ENCODE measurements at places on chromosomes 13 and 19.

DNA sequence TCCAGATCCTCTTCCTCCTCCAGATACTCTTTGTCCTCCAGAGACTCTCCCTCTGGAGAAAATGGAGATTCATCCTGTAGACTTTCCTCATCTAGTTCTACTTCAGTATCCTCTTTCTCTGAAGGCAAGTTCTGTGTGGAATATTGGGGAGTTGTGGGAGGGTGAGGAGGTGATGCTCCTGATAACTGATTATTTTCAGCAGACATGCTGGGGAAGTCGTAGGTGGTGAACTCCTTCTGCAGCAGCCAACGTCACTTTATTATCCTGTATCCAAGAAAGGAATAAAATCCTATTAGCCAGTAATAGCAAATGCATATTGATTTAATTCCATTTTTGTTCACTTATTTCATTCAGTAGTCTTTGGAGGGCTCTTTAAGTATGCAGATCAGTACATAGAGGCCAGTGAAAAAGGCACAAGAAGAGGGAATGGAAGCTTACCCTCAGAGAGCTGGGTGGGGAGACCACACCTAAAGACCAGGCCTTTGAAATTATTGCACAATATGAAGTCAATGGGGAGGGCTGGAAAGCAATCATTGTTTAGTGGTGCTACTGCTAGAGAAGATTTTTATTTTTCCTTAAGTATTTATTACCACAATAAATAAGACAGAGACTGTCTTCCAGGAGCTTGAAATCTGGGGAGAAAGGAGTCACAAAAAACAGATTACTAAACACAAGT, 18.6 kb downstream of the ERICH6B start:
- DNase-seq: no peak

GRCh38 chr19:47545061-47545948, 27.6 kb downstream of the ZNF541 start:
- DNase-seq: no peak

DNA sequence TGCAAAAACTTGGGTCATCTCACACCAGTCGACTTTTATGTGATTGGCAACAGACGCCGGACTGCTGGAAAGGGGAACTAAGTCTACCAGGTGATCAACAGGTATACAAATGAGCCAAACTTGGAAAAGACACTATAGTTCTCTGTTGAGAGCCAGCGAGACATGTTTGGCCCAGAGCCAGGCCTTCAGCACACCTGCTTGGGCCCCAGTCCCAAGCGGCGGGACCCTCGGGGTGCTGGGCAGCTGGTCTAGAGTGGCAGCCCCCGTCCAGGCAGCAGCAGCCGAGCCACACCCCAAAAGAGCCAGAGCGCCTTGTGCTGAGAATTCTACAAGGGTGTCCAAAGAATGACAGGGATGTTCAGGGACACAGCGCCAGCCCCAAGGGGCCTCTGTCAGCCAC, 28.0 kb downstream of the NAXD start:
- DNase-seq: no peak

GRCh38 chr19:47633517-47633916, 24.6 kb downstream of the BICRA start:
- DNase-seq: no peak

- DNase-seq: no peak
Observed at GRCh38 chr13:45479661-45480060, 14.9 kb downstream of the COG3 start.

- DNase-seq: no peak
Observed at GRCh38 chr19:9914001-9914314, 22.4 kb downstream of the OLFM2 start.

GRCh38 chr13:43171489-43171888, 148.1 kb downstream of the DNAJC15 start:
- DNase-seq: no peak

DNA sequence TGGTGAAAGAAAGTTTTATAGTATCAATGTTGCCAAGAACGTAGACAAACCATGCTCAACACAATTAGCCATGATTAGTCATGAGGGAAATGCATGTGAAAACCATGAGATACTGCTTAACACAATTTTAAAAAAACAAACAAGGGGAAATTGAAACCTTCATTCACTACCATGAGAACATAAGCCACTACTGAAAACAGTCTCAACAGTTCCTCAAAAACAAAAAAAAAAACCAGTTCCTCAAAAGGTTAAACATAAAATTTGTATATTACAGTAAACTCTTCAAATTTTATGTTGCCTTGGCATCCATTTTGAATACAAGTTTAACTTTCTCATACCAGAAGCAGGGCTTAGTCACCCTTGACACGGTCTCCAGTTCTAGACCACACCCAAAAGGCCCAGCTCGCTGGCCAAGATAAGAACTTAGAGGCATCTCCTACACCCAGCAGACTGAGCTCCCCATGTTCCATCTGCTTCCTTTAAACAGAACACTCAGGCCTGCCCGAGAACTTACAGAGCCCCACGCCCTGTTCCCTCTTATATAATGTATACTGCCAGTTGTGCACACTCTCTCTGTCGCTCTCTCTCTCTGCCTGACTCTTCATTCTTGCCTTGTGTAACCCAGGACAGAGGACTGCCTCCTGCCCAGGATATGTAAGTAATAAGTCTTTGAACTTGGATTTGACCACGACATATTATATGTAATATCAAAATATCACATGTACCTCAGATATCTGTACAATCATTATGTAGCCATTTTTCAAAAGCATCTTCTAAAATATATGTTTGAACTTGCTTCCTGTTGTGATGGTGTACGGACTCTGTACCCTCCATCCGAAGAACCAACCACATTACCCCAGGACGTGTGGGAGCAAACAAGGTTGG, 67.4 kb downstream of the STK24 start:
- DNase-seq: peak; percentile 66

DNA sequence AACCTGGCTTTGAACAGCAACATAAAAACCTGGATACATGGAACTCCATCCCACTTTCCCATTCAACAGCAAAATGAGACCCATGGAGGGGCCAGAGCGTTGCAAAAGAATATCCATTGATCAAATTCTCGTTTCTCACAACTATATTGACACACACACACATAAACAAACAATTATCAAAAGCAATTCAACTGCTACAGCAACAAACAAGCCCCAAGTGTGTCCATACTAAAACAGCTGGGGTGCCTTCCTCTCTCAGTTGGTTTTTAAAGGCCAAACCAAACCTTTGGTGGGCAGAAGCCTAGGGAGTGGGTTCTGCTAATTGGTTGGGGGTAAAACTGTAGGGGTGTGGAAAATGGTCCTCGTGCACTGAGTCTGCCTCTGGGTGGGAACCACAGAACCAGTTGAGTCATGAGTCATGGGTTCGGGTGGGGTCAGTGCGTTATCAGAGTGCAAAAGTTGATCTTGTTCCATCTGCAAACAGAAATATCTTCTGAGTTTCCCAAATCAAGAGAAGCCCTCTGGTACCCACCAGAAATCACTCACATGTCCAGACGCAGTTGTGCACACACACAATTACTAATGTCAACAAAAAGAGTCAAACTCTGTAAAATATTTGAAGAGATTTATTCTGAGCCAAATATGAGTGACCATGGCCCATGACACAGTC, 18.5 kb downstream of the GPR42 start:
- no peak for DNase-seq

- DNase-seq: no peak
Observed at GRCh38 chr13:47004027-47004426, 107.2 kb upstream of the HTR2A start.

- DNase-seq: no peak
Observed at GRCh38 chr13:65911546-65912193, 1318.5 kb downstream of the PCDH9 start.

GRCh38 chr13:63107179-63107943, 1691.7 kb upstream of the PCDH20 start:
- DNase-seq: no peak

DNA sequence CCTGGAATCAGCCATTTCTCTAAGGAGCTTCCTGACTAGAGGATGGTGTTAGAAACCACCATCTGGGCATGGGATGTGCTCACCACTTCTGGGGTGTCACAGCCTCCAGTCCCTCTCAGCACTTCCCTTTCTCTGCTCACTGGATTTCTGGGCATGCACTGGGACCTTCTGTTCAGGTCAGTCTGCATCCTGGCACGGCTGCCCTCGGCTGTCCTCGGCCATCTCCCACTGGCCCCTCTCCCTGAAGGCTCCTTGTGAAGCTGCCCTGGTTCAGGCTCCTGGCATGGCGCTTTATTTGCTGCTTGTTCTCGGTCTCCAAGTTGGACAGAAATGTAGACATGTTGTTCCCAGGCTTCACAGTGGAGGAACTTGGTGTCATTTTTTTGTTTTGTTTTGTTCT, 60.0 kb downstream of the TEX29 start:
- DNase-seq: no peak

DNA sequence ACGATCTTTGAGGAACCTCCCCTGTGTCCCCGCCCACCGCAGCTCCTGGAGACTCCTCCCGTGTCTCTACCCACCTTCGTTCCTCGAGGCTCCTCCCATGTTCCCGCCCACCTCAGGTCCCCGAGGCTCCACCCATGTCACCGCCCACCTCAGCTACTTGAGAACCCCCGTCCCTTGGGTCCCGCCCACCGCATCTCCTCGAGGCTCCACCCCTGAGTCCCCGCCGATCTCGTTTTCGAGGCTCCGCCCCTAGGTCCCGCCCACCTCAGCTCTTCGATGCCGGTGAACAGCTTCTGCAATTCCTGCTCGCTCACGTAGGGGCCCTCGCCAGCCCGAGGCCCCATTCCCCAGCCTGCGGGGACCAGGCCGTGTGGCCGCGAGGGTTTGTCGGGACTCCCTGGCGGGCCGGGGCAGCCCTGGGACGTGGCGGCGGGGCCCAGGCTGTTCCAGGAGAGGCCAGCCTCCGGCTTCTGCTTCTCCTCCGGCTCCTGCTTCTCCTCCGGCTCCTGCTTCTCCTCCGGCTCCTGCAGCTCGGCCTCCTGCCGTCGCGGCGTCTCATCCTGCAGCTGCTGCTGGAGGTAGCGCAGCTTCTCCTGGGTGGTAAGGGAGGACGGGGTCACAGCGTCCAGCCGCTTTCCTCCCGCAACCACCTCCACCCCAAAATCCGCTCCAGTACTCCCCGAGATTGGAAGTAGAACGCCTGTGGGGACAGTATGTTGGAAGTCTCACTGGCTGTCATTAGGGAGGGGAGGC, 16.7 kb downstream of the TSKS start:
- DNase-seq: peak; percentile 82

DNA sequence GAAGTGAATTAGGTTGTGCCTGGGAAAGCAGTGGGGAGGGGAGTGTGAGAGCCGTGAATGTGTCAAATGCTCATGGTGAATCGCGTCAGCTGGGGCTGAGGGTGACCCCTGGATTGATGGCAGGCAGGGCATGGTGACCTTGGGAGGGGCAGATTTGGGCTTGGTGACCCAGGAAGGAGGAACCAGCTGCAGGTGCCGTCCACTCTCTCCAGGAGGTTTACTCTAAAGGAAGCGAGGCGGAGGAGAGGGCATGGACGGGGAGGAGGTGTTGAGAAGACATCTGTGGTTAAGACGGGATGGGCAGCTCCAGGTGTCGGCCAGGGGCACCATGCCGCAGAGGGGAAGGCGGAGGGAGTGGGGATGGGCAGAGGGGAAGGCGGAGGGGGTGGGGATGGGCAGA, 28.7 kb downstream of the TMEM255B start:
- DNase-seq: no peak

GRCh38 chr13:75818179-75818967, 182.2 kb downstream of the LMO7 start:
- no peak for DNase-seq

DNA sequence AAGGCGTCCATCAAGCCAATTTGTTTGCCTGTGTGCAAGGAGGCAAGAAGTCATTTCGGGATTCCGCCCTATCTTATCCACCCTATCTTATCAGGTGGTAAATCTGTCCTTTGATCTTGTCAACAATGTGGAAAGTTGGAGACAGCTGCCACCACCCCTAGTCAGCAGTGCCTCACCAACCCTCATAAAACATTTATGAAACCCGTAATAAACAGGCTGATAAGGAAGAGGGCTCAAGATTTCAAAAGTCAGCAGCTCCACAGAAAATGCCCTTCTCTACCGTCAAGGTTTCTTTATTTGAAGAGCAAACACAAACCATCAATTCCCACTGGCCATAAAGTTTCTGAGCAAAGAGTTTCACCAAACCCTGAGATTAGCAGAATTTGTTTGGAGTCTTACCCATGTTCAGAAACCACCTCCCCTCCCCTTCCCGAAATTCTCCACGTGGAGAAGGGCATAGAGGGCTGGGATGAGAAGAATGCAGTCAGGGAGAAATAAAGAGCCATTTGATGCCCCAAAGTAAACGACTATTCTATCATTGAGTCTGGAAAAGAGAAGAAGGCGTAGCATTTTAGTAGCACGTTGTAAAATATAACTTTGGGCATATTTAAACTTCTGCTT, 196.0 kb upstream of the GPR12 start:
- no peak for DNase-seq

- DNase-seq: no peak
Observed at GRCh38 chr13:62633448-62633847, 1217.8 kb upstream of the PCDH20 start.

GRCh38 chr13:99087954-99088491, 110.2 kb upstream of the DOCK9 start:
- DNase-seq: peak; percentile 29

DNA sequence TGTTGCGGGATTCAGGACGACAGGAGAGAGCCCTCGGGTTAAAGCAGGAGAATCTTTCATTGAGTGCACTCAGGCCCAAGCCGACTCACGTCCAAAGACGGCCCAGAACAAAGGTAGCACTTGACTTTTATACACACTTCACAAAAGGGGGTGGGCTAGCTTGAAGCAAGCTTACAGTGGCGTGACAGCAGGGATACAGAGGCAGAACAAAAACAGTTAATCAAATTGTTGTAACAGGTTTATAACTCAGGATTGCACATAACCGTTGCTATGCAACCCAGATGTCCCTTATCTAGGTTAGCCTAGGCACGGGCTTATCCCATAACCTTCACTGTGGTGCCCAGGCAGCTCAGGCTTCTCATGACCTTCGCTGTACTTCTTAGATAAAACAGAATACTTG, 2.0 kb downstream of the MED25 start:
- no peak for DNase-seq

- no peak for DNase-seq
Observed at GRCh38 chr19:52638601-52639000, 446 bp upstream of the ZNF83 start.

DNA sequence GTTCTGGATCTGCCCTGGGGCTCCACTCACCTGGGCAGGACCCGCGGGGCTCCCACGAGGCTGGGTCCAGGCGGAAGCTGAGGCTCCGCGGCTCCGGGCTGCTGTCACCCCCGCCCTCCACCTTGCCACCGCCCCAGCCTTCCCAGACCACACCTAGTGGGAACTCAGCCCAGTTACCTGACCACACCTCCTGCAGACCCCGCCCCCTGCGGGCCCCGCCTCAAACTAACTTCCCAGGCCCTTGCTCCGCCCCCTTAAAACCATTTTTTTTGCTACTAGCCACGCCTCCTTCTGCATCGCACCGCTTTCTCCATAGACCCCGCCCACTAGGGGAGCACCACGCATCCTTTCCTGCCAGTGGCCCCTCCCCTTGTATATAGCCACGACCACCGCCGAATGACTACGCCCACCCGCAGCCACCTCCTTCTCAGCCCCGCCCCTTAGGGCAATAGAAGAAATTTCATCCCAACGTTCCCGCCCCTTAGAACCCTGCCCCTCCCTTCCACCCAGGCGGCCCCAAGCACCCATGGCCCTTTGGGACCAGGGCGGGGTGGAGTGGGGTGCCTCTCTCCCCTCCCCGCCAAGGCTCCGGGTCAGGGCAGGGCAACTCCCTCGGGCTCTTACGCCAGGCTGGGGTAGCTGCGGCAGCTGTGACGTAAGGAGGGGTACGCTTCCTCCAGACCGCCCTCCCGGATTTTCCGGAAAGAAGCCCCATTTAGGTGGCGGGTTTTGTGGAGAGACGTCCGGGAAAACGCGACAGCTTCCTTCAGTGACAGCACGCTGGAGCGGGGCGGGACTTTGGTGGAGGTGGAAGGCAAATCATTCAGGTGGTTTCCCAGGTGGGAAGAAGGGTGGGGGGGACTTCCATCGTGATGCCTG, at the start of gene SH2D3A:
SH2D3A (minus strand) TSS at position 79 of the 879 bp plus-strand sequence. CDS start 3,687 bp downstream, outside the sequence.
- DNase-seq: peak; percentile 96

Measured in stimulated activated CD4-positive, alpha-beta T cell treated with anti-CD3 and anti-CD28 coated beads, Interleukin-1b, Interleukin-23, amount 100 ng/mL, for 48 hours (primary cell).